K562 (cell line): ENCODE measurements at places on chromosomes 6 and 20. TPM values are rescaled to one million over a fixed set of nuclear protein-coding genes. Genes with fewer than 3 reads are reported as not detected.
A peak's percentile ranks its signal among the peaks of the same experiment; 100 is the strongest.

DNA sequence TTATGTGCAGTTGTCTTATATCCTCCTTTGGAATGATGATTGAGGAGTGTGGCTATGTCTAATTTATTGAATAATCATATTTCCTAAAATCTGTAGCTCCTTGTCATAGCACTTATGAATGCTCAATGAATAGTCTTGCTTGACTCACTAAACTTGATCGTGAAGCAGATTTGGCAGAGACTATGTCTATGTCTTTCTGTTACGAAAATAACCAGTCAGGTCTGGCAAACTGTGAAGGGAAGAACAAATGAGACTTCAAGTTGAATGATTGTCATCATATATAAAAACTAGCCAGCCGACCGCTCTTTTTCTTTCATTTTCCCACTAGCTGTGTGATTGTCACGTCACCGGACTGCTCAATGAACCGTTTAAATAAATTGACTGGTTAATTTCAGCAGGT, 1303.9 kb upstream of the GJE1 start:
- H3K4me1 ChIP-seq: no peaks in the 10 kb centered on the region
- no peaks in the 10 kb centered on the region for H3K27me3 ChIP-seq
- no peak overlapping the region for H3K27ac ChIP-seq
- no peak overlapping the region for H3K4me3 ChIP-seq
- no peaks in the 10 kb centered on the region for H3K36me3 ChIP-seq

GRCh38 chr6:15823838-15824414, 161.1 kb upstream of the DTNBP1 start:
- peaks cover 5% of the 10 kb centered on the region; the same call in 1 of the 2 replicates for H3K27me3 ChIP-seq
- DNase-seq: no peak
- no peak overlapping the region for H3K27ac ChIP-seq
- peaks cover 10% of the 10 kb centered on the region; the same call in 2 of the 3 replicates for H3K4me1 ChIP-seq
- no peak overlapping the region for H3K4me3 ChIP-seq

DNA sequence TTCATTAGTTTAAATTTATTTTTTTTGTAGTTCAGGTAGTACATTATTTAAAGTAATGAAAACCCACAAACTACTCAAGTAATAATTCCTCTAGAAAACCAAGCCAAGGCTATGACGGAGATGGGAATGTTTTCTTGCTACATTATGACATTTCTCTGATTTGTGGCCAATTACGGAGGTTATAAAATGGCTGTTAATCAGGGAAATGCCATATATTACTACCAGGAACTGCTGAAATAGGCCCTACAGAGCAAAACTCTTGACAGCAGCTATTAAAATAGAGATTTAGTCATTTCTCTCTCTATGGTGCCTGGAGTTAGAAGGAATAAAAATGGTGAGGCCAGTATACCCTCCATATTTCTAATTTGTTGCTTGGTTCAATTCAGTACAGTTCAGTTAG, 280.0 kb downstream of the ARHGAP18 start:
- H3K4me3 ChIP-seq: no peak overlapping the region
- no peaks in the 10 kb centered on the region for H3K36me3 ChIP-seq
- no peak overlapping the region for H3K27ac ChIP-seq
- DNase-seq: no peak
- H3K4me1 ChIP-seq: no peaks in the 10 kb centered on the region

DNA sequence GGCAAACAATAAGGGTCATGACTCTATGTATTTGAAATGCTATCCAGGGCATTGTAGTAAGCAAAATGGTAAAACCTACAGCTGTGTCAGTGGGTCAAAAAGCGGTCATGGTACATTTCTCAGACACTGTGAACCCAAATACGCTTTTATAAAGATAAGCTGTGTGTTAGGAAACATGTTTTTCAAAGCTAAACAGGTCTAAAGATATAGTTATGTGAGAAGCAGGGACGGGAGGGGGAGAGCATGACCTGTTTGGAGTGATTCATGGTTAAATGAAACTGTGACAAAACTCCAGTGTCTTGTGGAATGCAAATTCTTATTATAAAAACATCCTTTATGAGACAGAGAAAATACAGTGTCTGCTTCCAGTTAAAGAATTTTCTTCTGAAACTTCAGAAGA, 205.4 kb upstream of the BMP2 start:
- no peaks in the 10 kb centered on the region for H3K36me3 ChIP-seq
- no peak for DNase-seq
- H3K27ac ChIP-seq: no peak overlapping the region
- no peaks in the 10 kb centered on the region for H3K4me1 ChIP-seq

- H3K27me3 ChIP-seq: no peaks in the 10 kb centered on the region
- DNase-seq: no peak
- peak overlapping the region; percentile 54 for H3K4me3 ChIP-seq
- H3K27ac ChIP-seq: peak overlapping the region; percentile 67
- H3K4me1 ChIP-seq: peaks cover 16% of the 10 kb centered on the region; the same call in 2 of the 3 replicates
These were observed 586 bp upstream of the ALDH5A1 start for GRCh38 chr6:24493945-24494820.

- no peaks in the 10 kb centered on the region for H3K4me1 ChIP-seq
- DNase-seq: peak; percentile 82
- no peaks in the 10 kb centered on the region for H3K36me3 ChIP-seq
- H3K27me3 ChIP-seq: peaks cover 84% of the 10 kb centered on the region
These were observed 107.4 kb downstream of the SULF2 start for GRCh38 chr20:47677635-47678453.

DNA sequence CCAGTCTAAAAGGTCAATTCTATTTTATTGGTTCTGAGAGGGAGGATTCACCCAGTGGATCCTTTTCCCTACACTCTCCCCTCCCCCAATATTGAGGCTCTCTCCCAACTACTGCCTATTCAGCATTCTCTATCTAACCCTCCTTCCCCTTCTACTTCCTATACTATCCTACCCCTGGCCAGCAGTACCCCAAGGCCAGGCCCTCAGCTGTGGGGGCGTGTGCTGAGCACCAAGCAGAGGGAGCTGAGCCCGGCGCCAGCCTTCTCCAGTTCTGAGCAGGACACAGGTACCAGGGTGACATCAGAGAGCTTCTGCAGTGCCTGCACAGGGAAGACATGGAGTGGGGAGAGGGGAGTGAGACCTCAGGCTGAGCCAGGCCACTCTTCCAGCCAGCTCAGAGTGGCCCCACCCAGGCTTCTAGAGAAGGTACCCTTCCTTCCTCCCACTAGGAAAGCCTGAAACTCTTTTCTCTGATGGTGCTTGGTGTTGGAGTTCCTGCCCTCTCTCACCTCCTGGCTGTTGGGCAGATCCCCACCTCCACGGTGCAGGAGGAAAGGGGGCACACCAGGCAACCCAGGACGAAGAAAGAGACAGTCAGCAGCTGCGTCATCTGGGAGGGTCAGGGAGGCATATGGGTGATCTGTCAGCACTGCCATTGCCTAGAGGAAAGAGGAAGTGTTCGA, 1.9 kb downstream of the DDAH2 start:
- H3K36me3 ChIP-seq: peaks cover 47% of the 10 kb centered on the region
- H3K4me1 ChIP-seq: peaks cover 46% of the 10 kb centered on the region
- no peak overlapping the region for H3K4me3 ChIP-seq
- no peak for DNase-seq
- no peaks in the 10 kb centered on the region for H3K27me3 ChIP-seq

DNA sequence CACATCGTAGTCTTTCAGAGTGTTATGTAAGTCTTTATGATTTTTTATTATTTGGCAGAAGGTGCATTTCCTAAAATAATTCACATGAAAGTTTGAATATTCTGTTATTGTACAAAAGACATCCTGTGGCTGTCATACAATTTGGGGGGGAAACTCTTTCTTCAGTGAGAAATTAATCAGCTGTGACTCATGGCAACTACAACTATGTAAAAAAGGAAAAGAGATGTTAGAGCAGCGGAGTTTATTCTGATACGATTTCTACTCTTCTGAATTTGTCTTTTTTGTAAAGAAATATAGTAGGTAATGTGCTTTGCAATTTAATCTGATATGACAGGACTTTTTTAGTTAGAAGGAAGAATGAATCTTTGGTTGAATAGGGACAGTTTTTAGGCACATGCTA, 14.2 kb downstream of the COL19A1 start:
- H3K27ac ChIP-seq: no peak overlapping the region
- no peak overlapping the region for H3K4me3 ChIP-seq
- H3K4me1 ChIP-seq: no peaks in the 10 kb centered on the region
- no peaks in the 10 kb centered on the region for H3K27me3 ChIP-seq

DNA sequence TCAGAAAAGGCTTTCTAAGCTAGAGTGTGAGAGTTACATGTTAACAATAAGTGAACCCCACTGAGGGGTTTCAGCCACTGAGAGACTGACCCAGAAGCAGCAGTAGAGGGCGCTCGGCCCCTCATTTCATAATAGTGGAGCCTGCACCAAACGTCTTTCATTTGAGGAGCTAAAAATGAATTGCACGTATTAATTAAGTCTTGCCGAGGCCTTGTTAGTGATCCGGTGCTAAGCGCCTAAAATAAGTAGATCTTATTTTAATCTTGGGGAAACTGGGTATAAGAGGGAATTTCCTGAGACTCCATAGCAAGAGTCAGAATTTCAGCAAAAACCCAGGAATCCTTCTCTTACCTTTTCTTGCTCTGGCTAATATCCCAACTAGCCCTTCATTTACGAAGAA, 209.7 kb downstream of the FARS2 start:
- H3K27ac ChIP-seq: no peak overlapping the region
- no peak overlapping the region for H3K4me3 ChIP-seq

DNA sequence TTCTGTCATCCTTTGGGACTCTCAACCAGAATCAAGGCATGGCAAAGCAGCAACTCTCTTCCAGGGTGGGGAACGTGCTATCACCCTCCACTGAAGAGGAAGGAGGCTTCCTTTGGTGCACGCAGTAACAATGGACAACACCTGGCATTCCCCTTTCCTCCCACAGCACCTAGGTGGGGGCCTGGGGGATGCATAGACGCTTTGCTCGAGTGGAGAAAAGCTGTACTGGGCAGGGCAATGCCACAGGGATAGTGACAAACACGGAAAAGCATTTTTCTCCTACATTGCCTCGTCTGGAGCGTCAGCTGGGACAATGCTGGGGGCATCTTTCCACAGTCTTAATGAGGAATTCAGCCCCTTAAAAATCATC, 82.9 kb downstream of the GMPR start:
- no peak overlapping the region for H3K4me3 ChIP-seq
- DNase-seq: no peak
- no peak overlapping the region for H3K27ac ChIP-seq
- H3K4me1 ChIP-seq: peaks cover 19% of the 10 kb centered on the region
- H3K27me3 ChIP-seq: no peaks in the 10 kb centered on the region

DNA sequence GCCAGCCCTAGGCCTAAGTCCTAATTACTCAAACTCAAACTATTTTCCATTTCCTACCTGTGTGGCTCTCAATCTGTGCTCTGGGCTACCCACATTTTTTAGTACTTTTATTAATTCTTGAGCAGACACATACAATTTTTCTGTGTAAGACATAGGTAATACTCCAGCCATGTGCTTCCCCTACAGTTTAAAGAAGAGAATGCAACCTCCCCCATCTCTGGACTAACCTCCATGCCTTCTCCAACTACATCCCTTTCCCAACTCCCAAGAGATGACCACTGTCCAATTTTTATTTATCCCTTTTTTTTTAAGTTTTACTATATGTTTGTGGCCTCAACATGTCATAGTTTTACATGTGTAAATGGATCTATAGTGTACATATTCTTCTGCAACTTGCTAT, 5.8 kb downstream of the HMGN4 start:
- H3K4me1 ChIP-seq: peaks cover 7% of the 10 kb centered on the region
- peaks cover 59% of the 10 kb centered on the region for H3K36me3 ChIP-seq
- H3K27me3 ChIP-seq: no peaks in the 10 kb centered on the region
- no peak overlapping the region for H3K27ac ChIP-seq
- no peak overlapping the region for H3K4me3 ChIP-seq

GRCh38 chr6:30767158-30767943, 23.0 kb upstream of the IER3 start:
- no peaks in the 10 kb centered on the region for H3K36me3 ChIP-seq
- no peaks in the 10 kb centered on the region; the same call in 2 of the 3 replicates for H3K27me3 ChIP-seq
- peak overlapping the region; percentile 58; the same call in 2 of the 3 replicates for H3K27ac ChIP-seq
- peak; percentile 87 for DNase-seq
- H3K4me3 ChIP-seq: no peak overlapping the region

DNA sequence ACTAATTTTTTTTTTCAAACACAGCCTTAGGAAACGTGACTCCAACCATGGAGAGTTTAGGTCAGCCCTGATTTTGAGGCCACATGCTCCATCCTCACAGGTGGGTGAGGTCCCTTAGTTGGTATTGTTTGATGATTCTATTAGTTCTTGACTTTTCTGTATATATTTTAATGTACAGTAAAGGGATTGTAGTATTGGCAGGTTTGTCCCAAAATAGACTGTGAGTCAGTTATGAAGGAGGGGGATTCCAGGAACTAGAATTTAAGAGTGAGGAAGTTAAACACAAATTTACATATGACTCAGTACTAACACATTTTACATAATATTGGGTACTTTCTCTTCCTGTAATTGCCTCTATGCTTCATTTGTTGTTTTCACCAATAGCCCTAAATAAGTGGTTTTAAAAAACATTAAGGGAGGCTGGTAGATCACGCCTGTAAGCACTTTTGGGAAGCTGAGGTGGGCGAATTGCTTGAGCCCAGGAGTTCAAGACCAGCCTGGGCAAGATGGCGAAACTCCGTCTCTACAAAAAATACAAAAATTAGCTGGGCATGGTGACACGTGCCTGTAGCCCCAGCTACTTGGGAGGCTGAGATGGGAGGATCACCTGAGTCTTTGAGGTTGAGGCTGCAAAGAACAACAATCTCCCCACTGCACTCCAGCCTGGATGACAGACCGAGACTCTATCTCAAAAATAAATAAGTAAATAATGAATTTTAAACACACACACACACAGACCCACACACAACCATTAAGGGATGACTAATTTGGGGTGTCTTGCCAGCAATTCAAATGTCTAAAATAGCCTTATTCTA, 81.8 kb downstream of the SGK1 start:
- peak overlapping the region; percentile 44; the same call in 2 of the 3 replicates for H3K27ac ChIP-seq
- H3K4me3 ChIP-seq: no peak overlapping the region
- H3K27me3 ChIP-seq: no peaks in the 10 kb centered on the region
- peak; percentile 52 for DNase-seq

- peaks cover 7% of the 10 kb centered on the region; the same call in 1 of the 3 replicates for H3K27me3 ChIP-seq
- no peak overlapping the region for H3K27ac ChIP-seq
- no peaks in the 10 kb centered on the region for H3K4me1 ChIP-seq
- no peak overlapping the region for H3K4me3 ChIP-seq
- DNase-seq: no peak
These were observed 219.8 kb downstream of the TSHZ2 start for GRCh38 chr20:53191957-53192356.

- H3K27me3 ChIP-seq: no peaks in the 10 kb centered on the region
- H3K27ac ChIP-seq: no peak overlapping the region
- peaks cover 4% of the 10 kb centered on the region; the same call in 1 of the 3 replicates for H3K36me3 ChIP-seq
These were observed 61.4 kb downstream of the PHF20 start for GRCh38 chr20:35833241-35833640.

GRCh38 chr6:87244380-87244779, 78.0 kb upstream of the SMIM8 start:
- DNase-seq: no peak
- peaks cover 47% of the 10 kb centered on the region for H3K36me3 ChIP-seq
- H3K27me3 ChIP-seq: no peaks in the 10 kb centered on the region
- H3K4me3 ChIP-seq: no peak overlapping the region

Gene GSTA2
- not detected in 2 replicates for total RNA-seq

Gene SYNDIG1
- not detected in 2 replicates for total RNA-seq

Gene HMGCLL1
- not detected in 2 replicates for total RNA-seq

Gene CD93
- 0.20 and 0.25 TPM in 2 replicates for total RNA-seq

Gene ABCC10
- 28.4 and 29.1 TPM in 2 replicates for total RNA-seq

Gene SCRT2
- total RNA-seq: 0.47 and 0.75 TPM in 2 replicates

Gene NFYA
- 24.3 and 27.4 TPM in 2 replicates for total RNA-seq

Gene PROKR2
- not detected in 2 replicates for total RNA-seq

Gene LAMA5
- total RNA-seq: 86.4 and 101 TPM in 2 replicates

Gene RTN4IP1
- total RNA-seq: 23.1 and 24.4 TPM in 2 replicates

Gene IL20RA
- total RNA-seq: not detected in 2 replicates

Gene SNAI1
- total RNA-seq: 10.7 and 13.4 TPM in 2 replicates

Gene TREM1
- total RNA-seq: not detected in 2 replicates

Gene MYCT1
- not detected in 2 replicates for total RNA-seq
